CD4-positive, CD25-positive, alpha-beta regulatory T cell (primary cell): ENCODE measurements at places on chromosomes 2 and 18. TPM values are rescaled to one million over a fixed set of nuclear protein-coding genes. Genes with fewer than 3 reads are reported as not detected.

Gene PPM1G
- 73.7 TPM for total RNA-seq

Gene TDRD15
- total RNA-seq: not detected

Gene LYPD6
- not detected for total RNA-seq

GRCh38 chr2:222669353-222669752 is 2.1 kb upstream of the MOGAT1 start:
- no peak for DNase-seq
- no peak overlapping the region for H3K27ac ChIP-seq
- peaks cover 45% of the 10 kb centered on the region for H3K27me3 ChIP-seq
- H3K4me1 ChIP-seq: no peaks in the 10 kb centered on the region

GRCh38 chr18:48525671-48526070 is 13.2 kb upstream of the CTIF start:
- H3K4me3 ChIP-seq: no peak overlapping the region
- H3K27ac ChIP-seq: no peak overlapping the region
- no peaks in the 10 kb centered on the region for H3K4me1 ChIP-seq
- H3K27me3 ChIP-seq: peaks cover 8% of the 10 kb centered on the region
- H3K36me3 ChIP-seq: no peaks in the 10 kb centered on the region

- H3K4me3 ChIP-seq: no peak overlapping the region
- peaks cover 24% of the 10 kb centered on the region for H3K4me1 ChIP-seq
- H3K27me3 ChIP-seq: no peaks in the 10 kb centered on the region
- DNase-seq: no peak
Observed at GRCh38 chr2:204024503-204024902, 87.9 kb downstream of the ICOS start.

GRCh38 chr18:3281456-3282400 is 19.8 kb downstream of the MYL12B start:
- peaks cover 20% of the 10 kb centered on the region for H3K36me3 ChIP-seq
- no peak overlapping the region for H3K4me3 ChIP-seq
- H3K27me3 ChIP-seq: no peaks in the 10 kb centered on the region
- DNase-seq: no peak
- no peaks in the 10 kb centered on the region for H3K4me1 ChIP-seq

DNA sequence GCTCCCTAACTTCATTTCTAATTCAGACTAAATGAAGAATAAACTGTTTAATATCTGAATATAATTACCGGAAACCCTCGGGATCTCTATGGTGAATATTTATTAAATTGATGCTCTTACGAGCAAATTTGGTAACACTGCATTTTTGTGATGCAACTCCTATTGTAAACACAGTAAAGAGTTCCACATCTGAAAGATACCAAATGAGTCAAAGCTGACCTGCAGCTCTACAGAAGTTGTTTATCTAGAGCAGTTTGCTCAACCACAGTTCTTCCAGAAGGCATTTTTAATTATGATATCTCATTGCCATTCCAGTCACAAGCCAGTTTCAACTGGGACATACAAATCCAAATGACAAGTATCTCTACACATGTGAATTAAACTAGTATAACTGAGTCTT is 129.7 kb downstream of the PKP4 start:
- no peaks in the 10 kb centered on the region for H3K36me3 ChIP-seq
- no peaks in the 10 kb centered on the region for H3K4me1 ChIP-seq
- no peak for DNase-seq
- no peak overlapping the region for H3K4me3 ChIP-seq
- H3K27ac ChIP-seq: no peak overlapping the region
